Forelimb muscle (tissue), 1 donor: ENCODE measurements at places on chromosomes 13 and 19. TPM values are rescaled to one million over a fixed set of nuclear protein-coding genes. Genes with fewer than 3 reads are reported as not detected.

DNA sequence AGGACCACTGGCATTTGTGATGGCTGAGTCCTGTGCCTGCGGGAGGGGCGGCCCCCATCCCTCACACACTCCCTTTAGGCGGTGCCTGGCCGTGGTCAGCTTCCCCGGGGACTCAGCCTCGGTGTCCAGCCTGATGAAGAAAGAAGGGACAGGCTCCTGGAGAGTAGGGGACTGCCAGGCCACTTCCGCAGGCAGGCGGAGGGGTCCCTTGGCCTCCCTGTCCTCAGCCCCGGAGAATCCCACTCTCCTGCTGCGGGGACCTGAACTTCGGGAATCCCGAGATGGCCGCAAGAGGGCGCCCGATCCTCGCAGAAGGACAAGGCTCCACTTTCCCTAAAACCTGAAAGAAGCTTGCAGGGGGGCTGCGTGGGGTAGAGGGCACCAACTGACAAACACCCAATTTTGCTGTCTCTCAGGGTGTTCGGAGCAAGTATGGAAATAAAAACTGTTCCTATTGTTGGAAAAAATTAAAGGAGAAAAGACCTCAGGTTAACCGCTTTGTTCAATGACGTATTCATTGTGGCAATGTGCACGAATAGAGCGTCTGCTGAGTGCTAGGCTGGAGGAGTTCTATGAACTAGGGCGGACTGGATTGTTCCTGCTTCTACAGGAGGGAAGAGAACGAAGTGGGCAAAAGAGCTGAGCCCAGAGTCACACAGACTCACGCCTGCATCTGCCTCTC, 297.3 kb downstream of the ZNF536 start:
- DNase-seq = no peak

DNA sequence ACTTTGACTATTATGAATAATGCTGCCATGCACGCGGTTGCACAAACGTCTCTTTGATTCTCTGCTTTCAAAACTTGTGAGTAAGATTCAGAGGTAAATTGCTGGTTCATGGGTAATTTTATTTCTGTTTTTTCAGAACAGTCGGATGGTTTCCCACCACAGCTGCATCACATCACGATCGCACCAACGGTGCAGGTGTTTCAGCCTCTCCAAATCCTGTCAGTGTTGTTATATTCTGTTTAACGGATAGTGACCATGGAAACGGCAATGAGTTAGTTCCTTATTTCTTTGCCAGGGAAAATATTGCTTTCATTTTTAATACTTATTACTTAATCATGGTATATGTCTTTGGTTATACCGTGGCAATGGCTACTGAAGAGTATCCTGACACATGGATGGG, 19.1 kb upstream of the ZNF835 start:
- DNase-seq = no peak

DNA sequence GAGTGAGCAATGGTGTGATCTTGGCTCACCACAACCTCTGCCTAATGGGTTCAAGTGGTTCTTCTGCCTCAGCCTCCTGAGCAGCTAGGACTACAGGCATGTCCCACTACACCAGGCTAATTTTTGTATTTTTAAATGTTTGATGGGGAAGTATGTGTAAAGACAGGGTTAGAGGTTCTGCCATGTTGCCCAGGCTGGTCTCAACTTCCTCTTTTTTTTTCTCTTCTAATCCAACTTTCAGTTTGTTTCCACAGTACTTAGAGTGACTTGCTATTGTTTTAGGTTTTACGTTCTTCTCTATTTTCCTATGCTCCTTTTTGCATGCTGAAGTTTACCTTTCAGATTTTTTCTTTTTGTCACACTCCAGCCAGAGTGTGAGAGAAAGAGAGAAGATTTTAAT, 1433.0 kb downstream of the UQCRFS1 start:
- DNase-seq = no peak

DNA sequence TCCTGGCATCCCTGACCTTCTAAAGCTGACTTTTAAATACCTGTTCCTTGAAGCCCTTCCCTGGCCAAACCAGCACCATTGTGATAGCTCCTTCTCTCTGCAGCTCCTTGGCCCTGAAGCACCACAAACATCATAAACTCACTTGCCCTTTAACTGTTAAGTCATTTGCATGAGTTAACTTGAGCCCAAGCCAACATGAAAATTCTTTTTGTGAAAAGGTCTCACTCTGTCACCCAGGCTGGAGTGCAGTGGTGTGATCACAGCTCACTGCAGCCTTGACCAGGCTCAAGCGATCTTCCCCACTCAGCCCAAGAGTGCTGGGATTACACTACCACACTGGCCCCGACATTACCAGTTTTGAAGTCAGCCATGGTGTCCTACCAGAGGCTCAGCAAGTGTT, 87.8 kb downstream of the ZIC5 start:
- DNase-seq = no peak

- no peak for DNase-seq
These were observed 22.1 kb downstream of the MYO9B start for GRCh38 chr19:17097593-17098126.

Gene RYR1
- polyA plus RNA-seq = 572 TPM

- no peak for DNase-seq
These were observed 10.5 kb downstream of the NACC1 start for GRCh38 chr19:13128583-13128982.

Gene SMAD9
- polyA plus RNA-seq = 13.3 TPM

- no peak for DNase-seq
These were observed 6.8 kb downstream of the CDX2 start for GRCh38 chr13:27962128-27962841.

Gene HNRNPM
- 170 TPM for polyA plus RNA-seq
